ENCODE measurements at places on chromosomes 2 and 18.

GRCh38 chr18:1599196-1599595, 694.5 kb downstream of the ADCYAP1 start:
- no peak for DNase-seq

GRCh38 chr2:72745679-72746368, 80.0 kb downstream of the EXOC6B start:
- DNase-seq = peak; percentile 55

DNA sequence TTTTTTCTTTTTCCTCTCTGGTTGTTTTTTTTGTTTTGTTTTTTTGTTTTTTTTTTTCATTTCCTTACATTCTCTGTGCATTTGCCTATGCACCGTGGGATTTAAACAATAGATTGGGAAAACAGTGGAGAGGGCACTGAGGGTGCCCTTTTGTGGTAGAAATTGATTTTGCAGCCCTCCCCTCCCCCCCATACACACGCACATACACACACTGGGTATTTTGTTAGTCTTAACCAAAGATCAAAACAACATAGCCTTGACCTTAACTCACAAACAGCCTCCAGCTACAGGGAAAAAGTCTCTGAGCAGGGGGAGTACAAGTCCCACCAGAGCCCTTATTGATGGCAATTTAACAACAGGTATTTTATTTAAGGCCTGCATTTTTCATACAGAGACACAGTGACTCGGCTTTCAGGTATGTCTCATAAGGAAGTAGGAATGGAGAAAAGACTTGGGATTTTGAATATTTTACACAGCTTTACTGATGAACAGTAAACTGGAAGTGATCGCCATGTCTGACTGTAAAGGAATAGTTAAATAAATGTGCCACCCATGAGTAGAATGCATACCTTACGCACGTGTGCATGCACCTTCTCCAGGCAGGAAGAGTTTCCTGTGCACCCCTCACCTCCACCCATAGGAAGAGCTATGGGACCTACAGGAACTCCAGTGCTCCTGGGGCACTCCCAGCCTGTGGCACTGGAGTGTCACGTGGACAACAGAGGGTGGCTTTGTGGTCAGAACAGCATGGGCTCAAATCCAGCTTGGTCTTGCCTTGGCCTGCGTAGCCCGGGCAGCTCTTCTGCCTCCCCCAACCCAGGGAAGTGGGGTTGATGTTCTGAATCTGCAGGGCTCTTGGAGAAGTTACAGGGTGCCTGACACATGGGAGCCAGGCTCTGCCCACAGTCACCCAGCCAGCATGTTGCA, 266.4 kb downstream of the ANAPC1 start:
- DNase-seq = peak; percentile 65

DNA sequence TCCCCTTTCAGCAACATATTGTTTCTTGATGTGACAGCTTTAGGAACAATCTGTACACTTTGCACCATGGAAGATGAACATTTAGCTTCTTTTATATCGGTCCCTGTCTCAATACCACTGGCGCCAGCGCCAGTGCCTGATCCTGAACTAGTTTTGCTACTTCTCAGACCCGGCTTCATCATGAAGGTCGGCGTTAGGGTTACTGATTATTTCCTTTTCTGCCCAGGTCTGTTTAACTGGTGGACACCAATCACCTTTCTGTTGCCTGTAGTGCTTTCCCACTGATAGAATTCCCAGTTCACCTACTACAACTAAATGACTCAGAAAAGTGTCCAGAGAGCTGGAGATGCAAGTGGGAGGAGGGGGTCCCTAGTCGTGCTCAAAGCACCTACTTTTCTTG, 99.5 kb downstream of the MYCN start:
- no peak for DNase-seq

DNA sequence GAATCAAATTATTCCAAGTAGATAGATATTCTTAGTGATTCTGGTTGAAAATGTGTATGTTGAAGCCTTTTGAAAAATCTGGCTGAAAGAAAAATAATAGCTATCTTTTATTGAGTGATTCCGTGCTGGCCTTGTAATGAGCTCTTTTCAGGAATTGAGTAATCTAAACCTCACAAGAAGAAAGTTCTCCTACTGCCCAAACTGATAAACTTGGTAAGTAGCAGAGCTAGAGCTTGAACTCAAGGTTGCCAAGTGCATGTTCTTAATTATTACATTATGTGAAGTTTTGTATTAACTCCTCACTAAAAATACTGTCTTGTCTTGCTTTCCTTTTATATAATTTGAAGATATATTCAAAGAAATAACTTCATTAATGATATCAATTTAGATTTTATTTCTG, 1.6 kb upstream of the PPP1R1C start:
- no peak for DNase-seq

DNA sequence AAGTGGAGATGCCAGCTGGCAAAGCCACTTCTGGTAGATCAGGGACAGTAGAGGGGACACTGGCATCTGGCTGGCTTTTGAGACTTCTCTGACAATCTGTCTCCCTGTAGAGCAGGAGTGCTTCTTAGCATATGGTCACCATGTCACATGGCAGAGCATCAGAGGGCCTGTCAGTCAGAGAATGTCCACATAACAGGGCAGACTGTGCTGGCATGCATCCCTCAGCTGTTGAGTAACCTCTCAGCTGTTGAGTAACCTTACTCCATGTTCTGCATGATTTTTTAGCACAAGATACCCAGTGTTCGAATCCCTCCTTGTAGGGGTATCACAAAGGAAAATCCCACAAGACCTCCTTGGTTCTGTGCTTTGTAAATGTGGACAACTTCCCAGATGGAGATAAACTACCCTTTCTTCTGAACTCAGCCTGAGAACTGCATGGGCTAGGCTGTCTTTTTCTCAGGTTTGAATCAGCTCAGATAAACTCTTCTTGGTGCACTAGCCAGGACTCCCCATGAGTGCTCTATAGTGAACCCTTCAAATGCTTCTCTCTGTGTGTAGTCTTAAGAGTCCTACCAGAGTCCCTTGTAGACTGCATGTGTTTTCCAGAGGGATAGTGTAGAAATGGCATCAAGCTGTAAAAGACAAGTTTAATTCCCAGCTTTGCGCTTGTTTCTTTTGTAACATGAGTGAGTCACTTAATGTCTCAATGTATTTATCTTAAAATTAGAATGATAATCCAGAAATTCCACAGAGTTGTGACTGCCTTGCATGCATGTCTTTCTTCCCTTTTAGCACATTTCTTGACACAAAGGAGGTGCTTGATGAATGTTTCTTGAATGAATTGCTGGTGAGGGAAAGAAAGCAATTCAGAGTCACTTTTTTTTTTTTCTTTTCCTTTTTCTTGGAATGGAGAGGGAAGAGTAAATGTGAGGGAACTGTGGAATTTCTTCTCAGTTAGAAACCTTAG, 442.3 kb upstream of the HNMT start:
- DNase-seq = no peak

DNA sequence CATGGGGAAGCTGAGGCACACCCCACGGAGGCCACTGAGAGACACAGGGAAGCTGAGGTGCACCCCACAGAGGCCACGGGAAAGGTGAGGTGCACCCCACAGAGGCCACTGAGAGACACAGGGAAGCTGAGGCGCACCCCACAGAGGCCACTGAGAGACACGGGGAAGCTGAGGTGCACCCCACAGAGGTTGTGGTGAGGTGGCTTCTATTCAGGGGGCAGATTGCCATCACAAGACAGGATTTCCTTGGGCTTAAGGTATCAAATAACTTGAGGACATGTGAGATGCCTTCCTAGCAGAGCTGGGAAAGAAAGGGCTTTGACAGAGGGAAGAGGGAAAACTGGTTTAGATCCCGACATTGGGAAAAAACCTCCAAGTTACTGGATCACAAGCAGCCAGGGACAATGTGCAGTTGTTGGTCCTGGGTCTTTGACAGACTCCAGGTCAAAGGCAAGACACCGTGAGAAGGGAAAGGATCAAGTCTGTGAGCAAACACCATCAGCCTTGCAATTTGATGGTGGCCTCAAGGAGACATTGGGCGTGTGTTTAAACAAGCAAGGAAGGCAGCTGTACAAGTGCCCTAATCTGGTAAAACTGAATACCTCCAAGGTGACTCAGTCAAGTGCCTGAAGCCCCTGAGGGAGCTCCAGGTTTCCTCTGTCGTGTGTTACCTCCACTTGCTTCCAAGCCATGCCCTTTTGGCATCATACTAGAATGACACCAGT, 133.2 kb upstream of the EPAS1 start:
- peak; percentile 58 for DNase-seq

DNA sequence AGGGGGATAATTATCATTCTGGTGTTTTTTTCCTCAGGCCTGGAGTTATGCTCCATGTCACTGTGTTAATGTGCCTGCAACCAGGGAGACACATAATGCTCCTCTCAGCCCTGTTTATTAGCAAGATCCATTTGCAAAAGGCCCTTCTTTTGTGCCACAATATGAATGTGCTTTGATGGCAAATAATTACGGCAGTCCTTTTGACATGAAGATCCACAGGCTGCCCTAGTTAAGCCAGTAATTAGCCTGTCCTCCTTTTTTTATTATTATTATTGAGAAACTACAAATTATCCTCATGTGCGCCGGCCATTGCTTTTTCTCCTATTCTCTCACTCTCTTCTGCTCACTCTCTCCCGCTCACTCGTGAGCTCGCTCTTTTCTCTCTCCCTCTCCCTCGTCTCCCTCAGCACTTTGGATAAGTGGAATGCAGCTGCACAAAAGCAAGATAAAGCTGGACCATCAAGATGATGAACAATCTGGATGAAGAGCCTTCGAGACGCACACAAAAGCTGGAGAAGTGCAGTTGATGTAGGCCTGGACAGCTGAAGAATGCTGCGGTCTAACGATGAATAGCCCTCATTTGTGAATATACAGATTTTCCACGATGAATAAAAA, 762.3 kb downstream of the BCL11A start:
- DNase-seq = no peak

DNA sequence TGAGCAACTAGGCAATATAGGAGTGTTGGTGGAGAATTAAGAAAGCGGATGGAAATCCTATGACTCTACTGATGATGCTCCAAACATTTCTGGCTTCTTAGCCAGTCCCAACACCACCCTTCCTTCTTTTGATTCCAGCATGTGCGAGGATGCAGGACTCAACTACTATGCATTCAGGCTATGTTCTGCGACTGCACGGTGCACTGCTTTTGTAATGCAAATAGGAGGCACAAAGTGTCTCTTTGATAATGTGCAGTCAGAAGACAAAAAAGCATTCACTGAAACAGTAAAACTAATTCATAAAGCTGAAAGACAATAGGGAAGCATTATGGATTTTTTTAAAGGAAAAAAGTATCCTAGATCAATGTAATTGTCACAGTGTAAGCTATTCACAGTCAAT, 106.7 kb downstream of the MEIS1 start:
- DNase-seq = no peak

- no peak for DNase-seq
These were observed 415.7 kb downstream of the ZNF804A start for GRCh38 chr2:185014076-185014475.

DNA sequence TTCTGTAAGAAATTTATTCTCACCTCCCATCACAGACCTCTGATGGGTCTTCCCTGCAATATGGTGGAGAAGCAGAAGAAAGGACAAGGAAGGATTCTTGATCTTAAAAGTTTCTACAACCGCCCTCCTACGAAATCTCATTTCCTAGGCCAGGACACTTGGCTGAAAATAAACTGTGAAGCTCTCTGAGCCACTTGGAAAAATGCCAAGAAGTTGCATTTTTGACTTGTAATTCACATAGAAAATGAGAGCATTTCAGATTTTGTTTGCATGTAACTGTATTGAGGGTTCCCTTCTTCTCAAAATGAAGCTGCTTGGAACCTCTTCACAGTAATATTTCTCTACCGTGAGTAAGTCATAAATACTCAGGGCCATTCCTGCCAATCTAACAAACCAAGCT, 458.3 kb upstream of the SLC14A2 start:
- peak; percentile 52 for DNase-seq

DNA sequence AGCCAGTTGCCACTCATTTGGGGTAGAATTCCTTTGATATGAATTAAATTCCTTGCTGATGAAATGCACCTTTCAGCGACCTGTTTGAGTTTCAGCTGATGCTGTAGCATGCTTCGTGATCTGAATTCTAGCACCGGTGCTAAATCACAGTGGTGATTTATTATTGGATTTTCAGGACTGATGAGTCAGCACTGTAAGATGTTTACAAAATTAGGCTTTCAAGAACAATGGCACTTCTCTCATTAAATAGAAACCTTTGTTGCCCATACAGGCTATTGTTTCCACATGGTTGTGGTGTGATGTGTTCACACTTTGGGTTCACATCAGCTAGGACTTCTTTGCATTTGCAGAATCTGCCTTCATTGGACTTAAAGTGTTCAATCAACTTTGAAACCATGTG, 687.7 kb downstream of the ARHGAP15 start:
- DNase-seq = no peak

DNA sequence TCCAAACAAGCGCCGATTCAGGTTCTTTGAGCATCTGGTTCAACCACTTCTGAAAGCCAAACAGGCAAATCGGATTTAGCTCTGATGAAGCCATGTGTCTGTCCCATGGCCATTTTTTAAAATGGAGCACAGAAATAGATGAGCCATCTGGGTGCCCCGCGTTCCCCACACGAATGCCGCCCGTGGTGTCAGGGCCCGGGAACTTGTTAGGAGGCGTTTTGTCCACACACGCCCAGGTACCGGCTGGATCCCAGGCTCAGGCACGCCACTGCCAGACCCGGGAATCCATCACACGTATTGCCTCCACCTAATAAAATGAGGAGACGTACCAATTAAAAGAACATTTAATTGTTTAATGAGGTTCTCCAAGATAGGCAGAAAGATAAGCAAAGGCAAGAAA, 374.4 kb upstream of the SALL3 start:
- no peak for DNase-seq

DNA sequence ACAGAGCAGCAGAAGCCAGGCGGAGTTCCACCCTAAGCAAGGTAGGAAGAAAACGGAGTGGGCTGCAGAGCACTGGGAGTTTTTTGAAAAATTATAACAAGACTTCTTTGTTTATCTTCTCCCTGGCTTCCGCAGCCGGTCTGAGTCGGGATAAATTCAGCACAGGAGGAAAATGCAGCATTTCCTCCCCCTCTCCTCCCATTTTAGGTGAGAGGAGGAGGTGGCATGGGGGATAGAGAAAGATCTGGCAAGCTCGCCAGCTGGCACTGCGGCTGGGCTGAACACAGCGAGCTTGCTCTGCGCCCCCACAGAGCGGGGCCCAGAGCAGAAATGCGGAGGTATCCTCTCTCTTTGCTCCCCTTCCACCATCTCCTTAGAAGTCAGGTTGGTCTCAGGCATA, 17.7 kb upstream of the CHRNA1 start:
- no peak for DNase-seq

GRCh38 chr18:79540904-79541282, 138.7 kb upstream of the CTDP1 start:
- DNase-seq = no peak

GRCh38 chr2:25362434-25363145, 20.9 kb upstream of the DNMT3A start:
- no peak for DNase-seq

- DNase-seq = no peak
These were observed 178.8 kb upstream of the RAB6C start for GRCh38 chr2:129800686-129801085.

GRCh38 chr2:110729106-110729505, 3.3 kb upstream of the ACOXL start:
- no peak for DNase-seq

DNA sequence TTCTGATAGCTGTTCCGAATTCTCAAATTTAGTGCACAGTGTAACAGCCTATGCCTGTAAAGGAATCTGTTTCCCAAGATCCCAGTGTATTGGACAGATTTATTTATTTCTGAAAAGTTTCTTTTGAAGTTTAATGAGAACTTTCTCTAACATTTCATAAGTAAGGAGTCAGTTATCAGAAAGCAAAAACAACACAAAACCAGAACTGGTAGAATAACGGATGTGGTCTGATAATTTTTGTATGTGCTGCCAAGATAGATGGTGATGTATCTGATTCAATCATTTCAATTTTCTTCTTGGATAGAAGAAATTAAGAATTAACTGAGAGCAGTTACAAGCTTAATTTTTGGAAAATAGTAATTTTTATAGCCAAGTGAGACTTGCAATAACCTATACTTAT, 374.3 kb downstream of the SOCS6 start:
- DNase-seq = no peak

Measured in fibroblast of skin of right biceps (primary cell).